Heart left ventricle (tissue), 16 donors: ENCODE measurements at places on chromosomes 11 and 22. TPM values are rescaled to one million over a fixed set of nuclear protein-coding genes. Genes with fewer than 3 reads are reported as not detected.

The RCOR2 gene
- 5.3 TPM for total RNA-seq

The GRAP2 gene
- total RNA-seq = 0.24 TPM

The CYTH4 gene
- 7.0 TPM for total RNA-seq

The SLC22A6 gene
- total RNA-seq = not detected

The TRIM66 gene
- total RNA-seq = 3.8 TPM

DNA sequence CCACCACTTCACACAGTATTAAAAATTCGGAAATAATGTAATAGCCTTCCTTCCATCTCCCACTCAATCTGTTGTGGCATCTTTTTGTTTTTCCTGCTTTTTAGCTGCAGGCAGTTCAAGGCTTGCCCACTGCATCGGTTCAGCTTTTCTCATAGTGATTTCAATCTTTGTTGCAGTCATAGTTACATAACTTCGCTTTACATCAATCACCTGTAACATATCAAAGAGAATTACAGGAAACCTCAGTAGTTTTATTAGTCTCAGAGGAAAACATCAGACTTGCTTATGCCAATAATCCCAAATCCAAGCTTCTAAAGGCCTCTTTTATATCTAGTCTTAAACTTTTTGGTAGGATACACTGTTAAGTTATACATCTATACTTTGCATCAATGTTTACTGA, 20.5 kb downstream of the CHORDC1 start:
- H3K4me1 ChIP-seq = no peaks in the 10 kb centered on the region
- DNase-seq = no peak
- no peak overlapping the region for H3K4me3 ChIP-seq
- H3K27ac ChIP-seq = no peak overlapping the region

DNA sequence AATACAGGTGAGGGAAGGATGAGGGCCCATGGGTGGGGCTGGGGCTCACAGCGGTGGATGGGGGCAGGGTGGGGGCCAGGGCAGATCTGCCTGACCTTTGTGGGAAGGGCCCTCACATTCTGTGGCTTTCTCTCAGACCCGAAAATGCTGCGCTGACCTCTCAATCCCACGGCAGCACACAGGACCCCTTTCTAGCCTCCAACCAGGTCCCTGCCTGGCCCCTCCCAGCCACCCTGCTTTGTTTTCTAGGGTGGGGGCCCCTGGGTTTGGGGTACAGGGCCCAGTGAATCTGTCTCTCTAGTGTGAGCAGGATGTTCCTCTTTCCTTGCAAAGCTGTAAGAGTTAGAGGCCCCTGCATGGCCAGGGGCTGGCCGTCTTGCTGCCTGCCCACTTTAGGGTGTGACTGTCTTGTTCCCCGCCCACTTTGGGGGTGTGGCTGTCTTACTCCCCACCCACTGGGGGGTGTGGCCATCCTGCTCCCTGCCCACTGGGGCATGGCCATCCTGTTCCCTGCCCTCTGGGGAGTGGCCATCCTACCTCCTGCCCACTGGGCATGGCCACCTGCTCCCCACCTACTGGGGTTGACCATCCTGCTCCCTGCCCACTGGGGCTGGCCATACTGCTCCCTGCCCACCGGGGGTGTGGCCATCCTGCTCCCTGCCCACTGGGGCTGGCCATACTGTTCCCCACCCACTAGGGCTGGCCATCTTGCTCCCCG, 11.5 kb downstream of the PARVG start:
- H3K36me3 ChIP-seq = no peaks in the 10 kb centered on the region
- H3K4me1 ChIP-seq = no peaks in the 10 kb centered on the region
- no peak overlapping the region for H3K4me3 ChIP-seq
- H3K27me3 ChIP-seq = no peaks in the 10 kb centered on the region
- no peak overlapping the region for H3K27ac ChIP-seq

DNA sequence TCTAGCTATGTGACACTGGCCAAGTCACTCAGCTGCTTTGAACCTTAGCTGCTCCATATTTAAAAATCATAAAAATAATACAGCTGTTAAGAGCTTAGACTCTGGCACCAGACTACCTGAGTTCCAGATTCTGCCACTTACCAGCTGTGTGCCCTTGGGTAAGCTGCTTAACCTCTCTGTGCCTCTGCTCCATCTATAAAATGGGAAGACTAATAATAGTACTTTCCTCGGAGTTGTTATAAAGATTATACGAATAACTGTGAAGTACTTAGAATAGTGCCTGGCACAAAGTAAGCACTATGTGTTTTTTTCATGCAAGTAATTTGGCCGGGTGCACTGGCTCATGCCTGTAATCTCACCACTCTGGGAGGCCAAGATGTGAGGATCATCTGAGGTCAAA, 1.4 kb downstream of the HDHD5 start:
- no peaks in the 10 kb centered on the region for H3K4me1 ChIP-seq
- DNase-seq = no peak
- no peaks in the 10 kb centered on the region for H3K36me3 ChIP-seq
- no peak overlapping the region for H3K27ac ChIP-seq

DNA sequence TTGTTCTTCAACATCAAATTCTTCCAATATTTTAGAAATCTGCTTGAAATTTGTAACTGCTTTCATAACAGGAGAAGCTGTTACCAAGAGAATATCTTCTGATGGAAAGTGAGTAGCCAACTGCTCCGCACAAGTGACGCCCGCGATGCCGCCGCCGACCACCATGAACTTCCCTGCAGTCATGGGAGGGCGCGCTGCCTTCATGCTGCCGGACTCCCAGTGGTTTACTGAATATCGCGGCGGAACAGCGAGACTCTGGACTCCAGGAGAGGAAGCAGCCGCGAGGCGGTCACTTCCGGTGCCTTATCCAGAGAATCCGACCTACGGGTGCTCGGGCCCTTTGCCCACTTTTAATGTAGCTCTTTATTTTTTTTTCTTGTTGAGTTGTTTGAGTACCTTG, 190.6 kb downstream of the GUCY1A2 start:
- no peaks in the 10 kb centered on the region for H3K27me3 ChIP-seq
- H3K4me1 ChIP-seq = no peaks in the 10 kb centered on the region
- no peaks in the 10 kb centered on the region for H3K36me3 ChIP-seq
- no peak overlapping the region for H3K4me3 ChIP-seq

DNA sequence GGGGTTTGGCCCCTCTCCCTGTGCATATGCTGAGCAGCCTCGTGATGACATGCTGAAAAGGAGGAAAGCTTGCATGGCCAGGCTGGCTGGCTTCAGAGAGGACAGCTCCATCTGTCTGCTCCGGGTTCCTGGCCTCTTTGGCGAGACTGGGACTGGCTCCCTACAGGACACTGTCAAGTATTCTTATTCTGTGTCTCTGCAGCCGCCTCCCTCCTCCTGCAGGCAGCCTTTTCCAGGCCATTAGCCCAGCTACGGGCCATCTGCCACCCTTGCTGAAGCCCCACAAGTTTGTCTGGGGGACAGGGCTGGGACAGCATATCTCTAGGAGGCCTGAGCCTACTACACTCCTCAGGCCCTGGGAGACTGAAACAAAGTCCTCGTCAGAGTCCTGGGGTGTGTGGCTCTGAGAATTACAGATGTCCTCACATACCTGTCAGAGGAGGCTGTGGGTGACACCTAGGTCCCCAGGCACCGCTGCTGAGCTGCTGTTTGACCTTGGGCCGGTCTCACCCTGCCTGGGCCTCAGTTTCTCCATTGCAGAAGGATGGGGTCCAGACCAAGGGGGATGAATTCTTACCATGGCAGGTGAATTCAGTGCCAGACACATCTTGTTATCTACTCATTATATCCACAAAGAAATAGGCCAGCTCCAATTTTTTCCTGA, 11.0 kb downstream of the MRGPRG start:
- H3K4me3 ChIP-seq = no peak overlapping the region
- peak; percentile 11 for DNase-seq
- H3K36me3 ChIP-seq = no peaks in the 10 kb centered on the region
- peaks cover 17% of the 10 kb centered on the region for H3K27me3 ChIP-seq
- peaks cover 5% of the 10 kb centered on the region for H3K4me1 ChIP-seq

GRCh38 chr22:25193548-25193947, 6.1 kb upstream of the CRYBB3 start:
- no peak overlapping the region for H3K27ac ChIP-seq
- no peaks in the 10 kb centered on the region for H3K36me3 ChIP-seq
- no peak for DNase-seq
- H3K4me3 ChIP-seq = no peak overlapping the region
- H3K27me3 ChIP-seq = no peaks in the 10 kb centered on the region

DNA sequence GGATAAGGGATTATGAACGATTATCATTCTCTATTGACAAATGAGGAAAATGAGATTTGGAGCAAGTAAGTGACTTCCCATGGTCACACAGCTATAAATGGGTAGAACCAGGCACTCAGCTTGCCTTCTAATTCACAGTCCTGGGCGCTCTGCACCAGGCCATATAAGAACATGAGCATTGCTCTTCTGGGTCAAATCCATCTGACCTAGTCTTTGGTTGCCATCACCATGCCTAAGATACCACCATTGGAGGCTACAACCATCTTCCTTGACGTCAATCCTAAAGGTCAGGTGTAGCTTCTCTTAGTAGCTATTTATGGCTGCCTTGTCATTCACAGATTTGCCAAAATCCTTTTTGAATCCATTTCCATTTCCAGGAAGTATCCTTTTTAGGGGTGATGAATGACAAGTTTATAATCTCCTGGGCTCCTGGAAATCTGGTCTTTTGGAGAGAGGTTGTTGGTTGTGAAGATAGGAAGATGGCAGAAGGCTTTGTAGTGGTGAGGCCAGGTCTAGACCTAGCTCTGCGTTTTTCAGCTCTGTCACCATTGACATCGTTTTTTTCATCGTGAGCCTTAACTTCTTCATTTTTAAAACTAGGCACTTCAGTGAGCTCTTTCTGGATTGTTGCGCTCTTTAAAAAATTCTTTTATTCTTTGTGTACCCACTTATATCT, 11.1 kb downstream of the ZBTB16 start:
- H3K4me1 ChIP-seq = peaks cover 63% of the 10 kb centered on the region
- H3K36me3 ChIP-seq = peaks cover 54% of the 10 kb centered on the region
- peak overlapping the region; percentile 82 for H3K27ac ChIP-seq

DNA sequence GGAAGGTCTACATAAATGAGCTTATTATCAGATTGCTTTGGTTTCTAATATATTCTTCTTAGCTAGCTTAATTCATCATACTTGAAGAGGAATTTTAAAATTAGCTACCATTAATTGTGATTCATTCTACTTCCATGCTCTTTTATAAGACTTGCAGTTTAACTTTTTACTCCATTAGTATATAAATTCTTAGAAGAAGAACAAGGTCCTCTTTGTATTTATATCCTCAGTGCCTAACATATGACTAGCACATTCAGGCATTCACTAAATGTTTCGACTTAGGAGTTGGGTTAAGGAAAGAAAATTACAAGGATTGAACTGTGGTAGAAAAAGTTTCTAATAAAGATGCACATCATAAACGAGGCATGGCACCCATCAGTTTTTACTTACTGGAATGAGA, 1135.5 kb downstream of the JRKL start:
- no peaks in the 10 kb centered on the region for H3K36me3 ChIP-seq
- H3K4me1 ChIP-seq = no peaks in the 10 kb centered on the region
- DNase-seq = no peak
- H3K27ac ChIP-seq = no peak overlapping the region

GRCh38 chr11:118572981-118573550, 857 bp downstream of the ARCN1 start:
- peak overlapping the region; percentile 95 for H3K27ac ChIP-seq
- H3K4me1 ChIP-seq = peaks cover 37% of the 10 kb centered on the region
- H3K4me3 ChIP-seq = peak overlapping the region; percentile 55
- no peaks in the 10 kb centered on the region for H3K36me3 ChIP-seq
- no peak for DNase-seq

GRCh38 chr11:70491696-70492472, 93.6 kb downstream of the CTTN start:
- no peak overlapping the region for H3K4me3 ChIP-seq
- H3K4me1 ChIP-seq = no peaks in the 10 kb centered on the region
- no peaks in the 10 kb centered on the region for H3K36me3 ChIP-seq

DNA sequence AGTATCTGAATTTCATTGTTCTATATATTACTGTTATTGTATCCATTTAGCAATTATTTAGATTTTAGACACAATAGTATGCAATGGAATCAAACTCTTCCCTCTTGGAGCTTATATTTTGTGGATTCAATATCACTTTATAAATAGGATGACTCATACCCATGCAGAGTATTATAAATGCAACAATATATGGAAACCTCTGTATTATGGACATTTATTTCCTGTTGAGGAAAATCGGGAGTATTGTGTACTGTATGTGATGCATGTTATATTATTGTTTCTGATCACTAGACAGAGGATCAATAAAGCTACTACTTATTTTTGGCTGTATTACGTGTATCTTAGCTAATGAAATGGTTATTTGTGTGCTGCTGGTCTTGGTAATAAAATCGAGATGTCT, 770 bp downstream of the METTL15 start:
- H3K36me3 ChIP-seq = peaks cover 9% of the 10 kb centered on the region
- H3K27me3 ChIP-seq = no peaks in the 10 kb centered on the region
- H3K4me3 ChIP-seq = peak overlapping the region; percentile 87
- peaks cover 36% of the 10 kb centered on the region for H3K4me1 ChIP-seq

DNA sequence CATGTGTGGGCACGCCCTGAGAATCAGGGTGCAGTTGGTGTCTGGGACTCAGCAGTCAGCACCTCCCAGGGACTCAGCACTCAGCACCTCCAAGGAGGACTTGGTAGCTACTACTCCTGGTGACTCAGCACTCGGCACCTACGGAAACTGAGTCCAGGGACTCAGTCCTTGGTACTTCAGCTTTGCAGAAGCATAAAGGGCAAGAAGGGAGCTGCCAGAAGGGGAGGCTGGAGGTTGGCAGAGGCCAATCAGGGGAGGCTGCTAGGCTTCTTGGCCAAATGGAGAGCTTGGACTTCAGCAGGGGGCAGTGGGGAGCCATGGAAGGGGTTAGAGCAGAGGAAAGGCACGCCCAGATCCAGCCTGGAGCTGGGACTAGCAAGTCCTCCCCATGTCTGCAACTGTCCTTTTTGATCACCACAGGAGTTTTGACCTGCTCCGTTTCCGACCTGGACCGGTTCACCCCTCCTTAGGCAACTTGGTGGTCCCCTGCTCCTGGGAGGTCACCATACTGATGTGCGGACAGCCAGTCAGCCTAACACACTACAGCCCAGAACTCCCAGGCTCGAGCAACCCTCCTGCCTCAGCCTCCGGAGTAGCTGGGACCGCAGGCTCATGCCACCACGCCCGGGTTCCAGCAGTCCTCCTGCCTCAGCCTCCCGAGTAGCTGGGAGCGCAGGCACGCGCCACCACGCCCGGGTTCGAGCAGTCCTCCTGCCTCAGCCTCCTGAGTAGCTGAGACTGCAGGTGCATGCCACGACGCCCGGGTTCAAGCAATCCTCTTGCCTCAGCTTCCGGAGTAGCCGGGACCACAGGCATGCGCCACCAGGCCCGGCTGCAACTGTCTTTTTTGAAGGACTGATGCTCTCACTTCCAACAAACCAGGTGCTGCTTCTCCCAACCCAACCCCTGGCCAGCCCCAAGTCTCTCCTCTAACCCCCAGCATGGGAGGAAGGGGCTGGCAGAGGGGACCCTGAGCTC, 1.5 kb downstream of the ANO9 start:
- peaks cover 23% of the 10 kb centered on the region for H3K27me3 ChIP-seq
- H3K4me1 ChIP-seq = no peaks in the 10 kb centered on the region
- no peak overlapping the region for H3K4me3 ChIP-seq

DNA sequence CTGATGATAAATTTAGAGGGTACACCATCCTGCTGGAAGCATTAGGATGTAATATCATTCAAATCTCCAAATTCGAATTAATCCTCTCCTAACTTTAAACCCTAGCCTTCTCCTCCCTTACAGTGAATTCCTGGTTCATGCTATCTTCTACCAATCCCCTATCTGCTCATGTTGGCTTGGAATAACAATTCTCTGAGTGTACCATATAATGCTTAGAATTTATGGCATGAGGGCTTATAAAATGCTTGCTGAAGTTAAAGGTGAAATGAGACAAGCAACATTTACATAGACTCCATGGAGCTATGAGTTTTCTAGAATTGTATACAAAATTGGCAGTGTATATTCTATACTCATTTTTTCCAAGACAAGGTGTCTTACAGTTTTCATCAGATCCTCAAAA, 79.3 kb downstream of the C2CD3 start:
- H3K4me3 ChIP-seq = no peak overlapping the region
- no peak for DNase-seq
- H3K27ac ChIP-seq = no peak overlapping the region
